ENCODE measurements at places on chromosomes 7 and 10.

DNA sequence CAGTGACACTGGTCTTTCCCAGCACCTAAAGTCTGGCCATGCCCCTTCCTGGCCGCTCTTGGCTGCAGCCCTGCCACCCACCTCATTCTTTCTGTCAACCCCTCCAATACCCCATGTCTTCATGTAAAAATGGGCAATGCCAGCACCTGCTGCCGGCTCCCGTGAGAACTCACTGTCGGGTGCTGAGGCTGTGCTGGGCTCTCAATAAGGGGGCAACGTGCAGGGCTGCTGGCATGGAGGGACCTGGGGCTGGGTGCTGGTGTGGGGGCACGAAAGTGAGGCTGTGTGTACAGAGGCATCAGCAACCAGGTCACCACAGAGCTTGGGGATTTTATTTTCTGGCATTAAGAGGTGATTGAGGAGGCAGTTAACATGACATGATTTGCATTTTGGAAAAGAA lies 65.3 kb downstream of the ALOX5 start:
- DNase-seq = no peak

DNA sequence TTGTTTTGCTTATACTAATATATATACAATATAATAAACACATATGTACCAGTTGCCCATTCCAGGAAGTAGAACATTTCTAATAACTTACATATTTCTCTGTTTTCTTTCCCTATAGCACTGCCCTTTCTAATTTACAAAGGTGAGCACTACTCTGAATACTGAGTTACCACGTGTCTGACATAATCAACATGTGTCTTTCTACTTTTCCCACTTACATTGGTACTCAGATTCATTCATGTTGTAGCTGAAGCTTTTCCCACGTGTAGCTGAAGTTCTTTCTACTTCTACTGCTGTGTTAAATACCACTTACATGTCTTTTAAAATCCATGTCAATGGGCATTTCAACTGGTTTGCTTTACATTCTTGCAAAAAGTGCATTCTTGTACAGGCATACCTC lies 317.3 kb downstream of the DGKB start:
- DNase-seq = no peak

GRCh38 chr10:93299606-93300287 lies 182.4 kb downstream of the MYOF start:
- no peak for DNase-seq

DNA sequence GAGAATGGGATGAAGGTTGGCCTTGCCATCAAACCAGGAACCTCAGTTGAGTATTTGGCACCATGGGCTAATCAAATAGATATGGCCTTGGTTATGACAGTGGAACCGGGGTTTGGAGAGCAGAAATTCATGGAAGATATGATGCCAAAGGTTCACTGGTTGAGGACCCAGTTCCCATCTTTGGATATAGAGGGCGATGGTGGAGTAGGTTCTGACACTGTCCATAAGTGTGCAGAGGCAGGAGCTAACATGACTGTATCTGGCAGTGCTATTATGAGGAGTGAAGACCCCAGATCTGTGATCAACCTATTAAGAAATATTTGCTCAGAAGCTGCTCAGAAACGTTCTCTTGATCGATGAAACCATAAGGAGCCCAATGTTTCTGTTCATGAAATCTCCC lies 637 bp downstream of the RPEL1 start:
- DNase-seq = no peak

- no peak for DNase-seq
Observed at GRCh38 chr10:116720241-116720643, 22.1 kb downstream of the HSPA12A start.

DNA sequence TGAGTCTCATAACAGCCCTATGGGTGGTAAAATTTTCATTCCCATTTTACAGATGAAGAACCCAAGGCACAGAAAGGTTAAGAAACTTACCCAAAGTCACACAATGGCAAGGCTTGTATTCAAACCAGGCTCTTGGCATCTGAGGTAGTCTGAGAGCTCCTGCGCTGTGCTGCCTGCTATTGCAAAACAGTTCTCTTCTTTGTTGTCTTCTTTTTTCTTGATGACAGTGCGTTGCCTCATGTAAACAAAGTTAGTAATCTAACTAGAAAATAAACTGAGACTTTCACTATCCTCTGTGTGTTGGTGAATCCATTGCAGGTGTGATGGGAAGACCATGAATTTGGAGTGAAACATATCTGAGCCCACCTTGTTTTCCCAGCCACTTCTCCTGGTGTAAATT lies 240.8 kb downstream of the PTEN start:
- no peak for DNase-seq

DNA sequence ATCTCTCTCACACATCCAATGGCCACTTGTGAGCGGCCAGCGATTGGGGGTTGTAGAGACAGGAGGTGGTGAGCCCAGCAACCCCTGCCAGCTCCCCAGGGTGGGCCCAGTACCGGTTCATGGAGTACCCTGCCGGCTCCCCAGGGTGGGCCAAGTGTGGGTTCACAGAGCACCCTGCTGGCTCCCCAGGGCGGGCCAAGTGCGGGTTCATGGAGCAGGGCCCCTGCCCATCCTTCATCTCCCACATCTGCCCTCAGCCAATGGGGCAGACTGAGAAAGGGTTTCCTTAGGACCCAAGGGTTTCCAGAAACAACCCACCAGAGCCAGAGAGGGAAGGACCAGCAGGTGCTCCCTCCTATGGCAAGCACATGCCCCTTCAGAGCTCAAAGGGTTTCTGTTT lies 21.4 kb upstream of the SLIT1 start:
- no peak for DNase-seq

DNA sequence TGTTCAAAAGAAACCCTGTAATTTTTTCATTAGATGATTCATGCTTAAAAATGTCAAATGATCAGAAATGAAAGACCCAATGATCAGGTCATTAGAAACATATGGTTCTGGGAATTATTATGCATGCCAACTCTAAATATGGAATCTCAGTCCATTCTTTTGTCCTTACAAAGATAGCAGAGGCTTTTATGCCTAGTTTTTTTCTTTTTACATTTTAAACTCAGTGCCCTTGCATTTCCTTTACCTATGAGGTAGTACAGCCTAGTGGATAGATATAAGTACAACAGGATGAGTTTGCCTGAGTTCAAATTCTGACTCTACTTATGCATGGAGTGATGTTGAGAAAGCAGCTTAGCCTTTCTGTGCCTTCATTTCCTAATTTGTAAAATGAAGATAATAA lies 392.9 kb downstream of the SUGCT start:
- no peak for DNase-seq

DNA sequence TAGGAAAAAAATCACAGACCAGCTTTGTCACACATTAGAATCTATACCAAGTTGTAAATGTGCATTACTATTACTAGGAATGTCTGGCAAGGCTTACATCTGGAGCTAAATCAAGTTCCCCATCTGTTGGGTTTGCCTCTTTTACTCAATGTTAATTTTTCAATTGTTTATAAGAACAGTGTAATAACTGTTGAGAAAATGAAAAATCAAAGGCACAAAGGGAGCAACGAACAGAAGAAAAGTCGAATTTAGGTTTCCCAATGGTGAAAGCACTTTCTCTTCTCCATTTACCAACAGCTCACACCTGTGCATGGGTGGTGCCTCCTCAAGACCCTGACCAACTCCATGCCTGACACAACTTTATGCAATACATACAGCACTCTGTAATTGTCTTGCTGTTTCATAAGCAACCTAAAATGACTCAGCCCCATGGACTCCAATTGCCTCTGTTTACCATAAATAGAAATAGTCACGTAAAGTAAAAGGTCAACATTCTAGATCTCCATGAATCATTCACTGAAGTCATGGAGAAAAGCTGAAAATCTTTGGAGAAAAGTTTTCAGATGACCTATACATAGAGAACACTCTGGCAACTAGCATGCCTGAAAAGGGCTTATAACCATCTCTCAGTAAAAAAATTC lies 95.5 kb upstream of the KCNIP2 start:
- no peak for DNase-seq

DNA sequence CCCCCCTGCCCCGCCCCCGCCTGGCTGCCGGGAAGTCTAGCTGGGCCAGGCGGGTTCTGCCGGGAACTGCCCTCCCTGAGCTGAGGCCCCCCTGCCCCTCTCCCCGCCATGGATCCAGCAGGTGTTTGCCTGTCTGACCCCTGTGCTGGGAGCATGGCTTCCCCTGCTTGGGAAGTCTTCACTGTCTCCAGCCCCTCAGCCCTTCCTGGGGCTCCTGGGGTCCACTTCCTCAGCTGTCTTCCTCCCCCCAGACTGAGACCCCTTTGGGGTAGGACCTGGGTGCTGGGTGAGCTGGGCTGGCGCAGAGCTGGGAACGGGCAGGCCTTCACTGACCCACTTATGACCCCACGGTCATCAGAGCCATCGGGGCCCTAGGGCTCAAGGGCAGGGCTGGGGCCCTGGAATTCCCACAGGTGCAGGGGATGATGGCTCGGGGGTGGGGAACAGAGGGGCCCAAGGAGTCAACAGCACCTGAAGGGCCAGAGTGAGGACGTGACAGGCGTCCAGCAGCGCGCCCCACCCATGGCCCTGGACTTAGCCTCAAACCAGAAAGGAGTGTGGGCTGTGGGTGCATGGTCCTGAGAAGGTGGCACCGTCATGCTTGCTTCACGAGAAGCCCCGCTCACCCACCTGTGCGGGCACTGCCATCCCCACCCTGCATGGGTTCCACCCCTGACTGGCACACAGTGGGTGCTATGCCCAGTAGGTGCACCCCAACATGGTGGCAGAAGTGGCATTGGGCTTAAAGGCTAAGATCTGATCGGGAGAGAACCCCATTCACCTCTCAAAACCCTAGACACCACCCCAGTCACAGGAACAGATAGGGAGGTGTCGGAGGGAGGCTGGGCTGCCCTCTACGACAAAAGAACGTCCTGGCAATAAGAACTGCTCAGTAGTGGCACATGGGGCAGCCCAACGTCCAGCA lies 16.2 kb upstream of the TNRC18 start:
- no peak for DNase-seq

- DNase-seq = peak; percentile 67
Observed at GRCh38 chr7:92674379-92674778, 84.2 kb upstream of the FAM133B start.

- no peak for DNase-seq
Observed at GRCh38 chr7:151188252-151188542, 1.1 kb upstream of the ASB10 start.

- DNase-seq = peak; percentile 24
Observed at GRCh38 chr7:96088579-96088978, 233.3 kb downstream of the SLC25A13 start.

DNA sequence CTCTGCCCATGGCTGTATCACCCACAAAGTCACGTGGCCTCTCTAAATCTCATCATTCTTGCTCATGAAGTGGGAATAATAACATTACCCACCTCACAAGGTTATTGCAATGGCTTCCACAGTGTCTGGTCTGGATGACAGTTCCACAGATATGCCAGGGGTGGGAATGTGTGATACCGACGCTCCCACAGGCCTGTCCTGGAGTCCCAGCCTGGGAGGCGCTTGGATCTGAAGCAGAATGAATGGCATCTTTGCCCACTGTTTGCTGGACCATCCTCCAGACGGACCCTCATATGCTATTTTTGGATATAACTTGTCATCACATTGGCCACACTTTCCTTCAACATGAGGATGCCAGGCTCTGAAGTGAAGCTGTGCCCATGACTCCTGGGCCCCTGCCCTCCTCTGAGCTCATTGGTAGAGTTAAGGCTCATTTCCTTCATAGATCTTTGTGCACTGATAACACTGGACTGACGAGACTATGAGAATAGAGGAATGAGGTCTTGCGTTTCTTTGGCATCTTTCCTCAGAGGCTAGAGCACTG lies 279.8 kb upstream of the ZNF32 start:
- DNase-seq = no peak

DNA sequence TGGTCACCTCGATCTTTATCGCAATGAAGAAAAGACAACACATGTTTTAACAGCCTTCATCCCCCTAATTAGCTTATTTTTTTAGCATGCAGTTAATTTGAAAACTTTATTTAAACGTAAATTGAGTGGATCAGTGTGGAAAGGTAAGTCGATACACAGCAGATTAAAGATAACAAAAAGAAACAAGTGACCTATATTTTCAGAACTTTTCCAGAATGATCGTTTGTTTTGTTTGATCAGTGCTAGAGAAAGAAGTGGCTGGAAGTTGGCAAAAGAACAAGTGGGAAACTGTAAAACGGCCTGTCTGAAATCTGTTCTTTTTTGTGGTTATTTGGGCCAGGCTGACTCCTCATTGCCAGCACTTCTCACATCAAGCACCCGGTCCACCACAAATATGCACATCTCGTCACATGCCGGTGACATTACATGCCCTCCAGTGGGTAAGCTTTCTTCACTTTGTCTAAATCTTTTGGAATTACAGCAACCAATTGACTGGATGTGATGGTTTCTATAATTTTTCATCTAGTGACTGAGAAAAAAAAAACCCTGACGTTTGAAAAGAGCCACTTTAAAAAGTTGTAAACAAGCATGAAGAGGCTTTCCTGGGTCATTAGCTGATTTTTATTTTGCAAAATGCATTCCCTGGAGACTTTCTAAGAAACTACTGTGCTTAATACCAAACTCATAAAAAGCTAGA lies 33.2 kb downstream of the C7orf33 start:
- DNase-seq = no peak

- DNase-seq = no peak
Observed at GRCh38 chr10:97736403-97736901, 476 bp upstream of the ZFYVE27 start.

- DNase-seq = no peak
Observed at GRCh38 chr10:115974351-115974750, 298.7 kb downstream of the GFRA1 start.

DNA sequence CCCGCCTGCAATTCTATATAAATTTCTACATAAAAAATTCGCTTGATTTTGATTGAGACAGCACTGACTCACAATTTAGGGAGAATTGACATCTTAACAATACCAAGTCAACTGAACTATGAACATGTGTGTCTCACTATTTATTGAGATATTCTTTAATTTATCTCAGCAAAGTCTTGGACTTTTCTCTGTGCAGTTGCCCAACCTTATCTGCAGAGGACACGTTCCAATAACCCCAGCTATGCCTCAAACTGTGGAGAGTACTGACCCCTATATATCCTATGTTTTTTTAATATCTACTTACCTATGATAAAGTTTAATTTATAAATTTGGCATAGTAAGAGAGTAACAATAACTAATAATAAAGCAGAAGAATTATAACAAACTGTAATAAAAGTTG lies 69.4 kb upstream of the PIP4K2A start:
- no peak for DNase-seq

- no peak for DNase-seq
Observed at GRCh38 chr7:33757050-33757449, 148.3 kb upstream of the BMPER start.

DNA sequence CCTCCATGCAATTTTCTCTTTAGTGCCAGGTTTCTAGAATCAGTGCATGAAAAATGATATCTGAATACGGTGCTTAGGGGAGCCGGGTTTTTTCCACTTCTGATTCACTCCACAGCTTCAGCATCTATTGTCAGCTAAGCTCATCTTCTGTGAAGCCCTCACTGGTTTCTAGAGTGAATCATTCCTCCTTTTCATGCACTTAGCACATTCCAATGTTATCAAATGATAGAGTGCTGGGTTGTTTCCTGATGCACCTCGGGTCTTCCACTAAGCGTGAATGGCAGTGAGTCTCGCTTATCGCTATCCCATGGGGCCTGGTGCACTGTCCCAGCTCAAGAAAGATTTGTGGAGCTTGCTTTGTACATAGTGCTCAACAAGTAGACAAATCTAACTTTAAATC lies 170.9 kb upstream of the RHEB start:
- DNase-seq = no peak
